ENCODE measurements at places on chromosomes 16 and 17. TPM values are rescaled to one million over a fixed set of nuclear protein-coding genes. Genes with fewer than 3 reads are reported as not detected.

The DPEP3 gene
- 0.11 TPM for total RNA-seq

GRCh38 chr17:63486317-63487013 is 9.6 kb downstream of the ACE start:
- no peak for DNase-seq
- no peaks in the 10 kb centered on the region for H3K36me3 ChIP-seq
- H3K27ac ChIP-seq = no peak overlapping the region

DNA sequence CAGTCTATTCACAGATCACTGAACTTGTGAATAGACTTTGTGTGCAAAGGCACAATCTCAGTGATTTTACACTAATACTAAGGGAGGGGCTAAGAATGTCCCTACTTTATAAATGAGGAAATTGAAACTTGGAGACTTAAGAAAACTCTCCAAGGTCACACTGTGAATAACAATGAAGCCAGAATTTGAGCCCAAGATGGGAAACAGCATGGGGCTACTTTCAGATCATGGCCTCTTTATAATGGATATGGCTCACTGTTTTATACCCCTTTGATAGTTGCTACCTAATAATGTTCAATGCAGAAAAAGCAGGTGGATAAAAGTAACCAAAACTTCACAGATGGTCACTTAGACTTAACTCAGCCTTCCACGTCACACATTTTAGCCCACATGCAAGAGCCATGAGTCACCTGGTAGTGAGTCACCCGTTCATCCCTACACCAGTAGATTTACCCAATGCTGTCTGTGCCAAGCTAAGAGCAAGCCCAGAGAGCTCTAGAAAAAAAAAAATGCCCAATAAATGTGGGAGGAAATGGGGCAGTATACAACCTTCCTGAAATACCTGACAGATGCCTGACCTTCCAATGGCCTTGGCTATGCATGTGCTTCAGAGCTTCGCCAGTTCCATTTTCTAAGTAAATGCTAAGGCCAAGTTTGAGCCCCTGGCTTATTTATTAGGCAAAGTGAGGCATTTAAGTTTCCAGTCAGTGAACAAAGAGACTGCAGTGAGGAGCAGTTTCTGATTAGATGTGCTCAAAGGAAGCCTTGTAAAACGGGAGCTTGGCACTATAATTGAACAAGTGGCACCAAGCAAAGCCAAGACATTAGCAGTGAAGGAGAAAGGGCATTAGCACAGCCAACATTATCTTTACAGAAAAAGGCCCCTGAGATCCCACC is 219.7 kb downstream of the TMEM114 start:
- no peaks in the 10 kb centered on the region for H3K27me3 ChIP-seq
- DNase-seq = no peak
- H3K36me3 ChIP-seq = no peaks in the 10 kb centered on the region

DNA sequence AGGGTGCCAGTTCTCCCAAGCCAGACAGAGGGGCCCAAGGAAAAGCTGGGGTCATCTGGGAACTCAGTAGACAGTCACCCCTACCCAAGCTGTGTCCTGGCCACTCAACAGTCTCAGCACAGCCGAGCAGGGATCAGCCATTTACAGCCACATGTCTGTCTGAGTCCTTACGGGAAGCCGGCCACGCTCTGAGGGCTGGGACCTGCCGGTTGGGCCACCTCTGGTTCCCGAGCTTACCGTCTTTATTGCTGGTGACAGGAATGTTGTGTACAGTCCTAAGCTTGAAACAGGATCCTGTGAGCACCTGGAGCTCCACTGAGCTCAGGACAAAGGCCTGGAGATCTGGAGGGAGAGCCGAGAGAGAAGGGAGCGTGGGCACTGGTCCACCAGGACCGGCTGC is 59.8 kb downstream of the TIMM22 start:
- no peak overlapping the region for H3K4me3 ChIP-seq
- no peaks in the 10 kb centered on the region for H3K27me3 ChIP-seq
- H3K27ac ChIP-seq = no peak overlapping the region
- H3K36me3 ChIP-seq = peaks cover 26% of the 10 kb centered on the region
- H3K4me1 ChIP-seq = no peaks in the 10 kb centered on the region

DNA sequence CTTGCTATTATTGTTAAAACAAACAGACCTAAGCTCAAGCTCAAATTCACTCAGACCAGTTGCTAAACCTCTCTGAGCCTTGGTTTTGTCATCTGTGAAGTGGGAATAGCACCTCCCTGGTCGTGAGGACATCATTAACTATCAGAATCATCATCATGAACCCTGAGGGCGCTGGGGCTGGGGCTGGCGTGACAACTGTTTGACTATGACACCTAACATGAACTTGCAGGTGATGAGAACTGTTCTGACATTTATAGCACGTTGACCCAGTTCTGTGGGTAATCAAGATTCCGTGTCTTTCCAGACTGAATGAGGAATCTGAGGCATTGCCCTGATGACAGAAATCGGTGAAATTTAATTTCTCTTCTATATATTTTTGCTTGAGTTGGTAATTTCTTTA is 71.3 kb upstream of the CDH5 start:
- no peak overlapping the region for H3K27ac ChIP-seq
- peaks cover 7% of the 10 kb centered on the region for H3K4me1 ChIP-seq
- H3K4me3 ChIP-seq = no peak overlapping the region
- H3K36me3 ChIP-seq = no peaks in the 10 kb centered on the region

DNA sequence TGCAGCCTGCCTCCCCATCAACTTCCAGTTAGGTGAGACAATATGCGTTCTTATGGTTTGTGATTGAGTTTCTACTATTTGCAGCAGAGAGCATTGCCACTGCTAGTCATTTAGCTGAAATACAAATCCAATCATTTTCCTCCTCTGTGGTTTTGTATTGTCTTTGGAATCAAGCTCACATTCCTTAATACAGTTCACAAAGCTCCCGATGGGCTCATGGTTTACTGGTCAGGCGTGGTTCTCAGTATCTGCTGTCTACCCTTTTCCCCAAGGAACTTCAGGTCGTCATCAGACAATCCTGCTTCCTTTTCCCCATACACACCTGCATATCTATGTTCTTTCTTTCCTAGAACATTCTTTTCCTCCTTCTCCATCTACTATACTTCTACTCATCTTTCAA is 69.6 kb upstream of the GAS7 start:
- no peaks in the 10 kb centered on the region for H3K36me3 ChIP-seq
- no peak overlapping the region for H3K4me3 ChIP-seq
- no peaks in the 10 kb centered on the region for H3K4me1 ChIP-seq
- H3K27ac ChIP-seq = no peak overlapping the region

The ABCC12 gene
- not detected for total RNA-seq

GRCh38 chr17:57881783-57882351 is 32.0 kb upstream of the MRPS23 start:
- peaks cover 28% of the 10 kb centered on the region for H3K4me1 ChIP-seq
- H3K36me3 ChIP-seq = no peaks in the 10 kb centered on the region
- H3K27ac ChIP-seq = no peak overlapping the region
- peaks cover 3% of the 10 kb centered on the region for H3K27me3 ChIP-seq

GRCh38 chr16:2898831-2899563 is 12.7 kb upstream of the FLYWCH1 start:
- no peaks in the 10 kb centered on the region for H3K36me3 ChIP-seq
- H3K4me1 ChIP-seq = peaks cover 3% of the 10 kb centered on the region
- no peak overlapping the region for H3K27ac ChIP-seq

- peaks cover 1% of the 10 kb centered on the region for H3K27me3 ChIP-seq
- no peak overlapping the region for H3K27ac ChIP-seq
These were observed 70.8 kb downstream of the GPR139 start for GRCh38 chr16:20002936-20003335.

DNA sequence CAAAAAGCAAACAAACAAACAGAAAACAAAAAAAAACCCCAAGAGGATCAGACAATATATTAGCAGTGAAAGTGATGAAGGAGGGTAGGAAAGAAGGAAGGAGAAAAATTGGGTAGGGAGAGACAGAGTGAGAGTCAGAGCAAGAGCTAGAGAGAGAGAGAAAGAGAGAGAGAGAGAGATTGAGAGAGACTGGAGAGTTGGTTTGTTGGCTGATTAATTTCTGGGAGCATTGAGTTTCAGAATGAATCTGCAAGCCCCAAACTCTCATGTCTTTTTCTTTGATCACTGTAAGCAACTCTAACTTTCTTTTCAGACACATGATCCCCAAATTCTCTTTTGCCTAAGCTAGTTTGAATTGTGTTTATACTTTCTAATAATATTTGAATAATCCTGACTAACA is 388.1 kb downstream of the SHISA9 start:
- DNase-seq = no peak
- no peak overlapping the region for H3K27ac ChIP-seq
- no peak overlapping the region for H3K4me3 ChIP-seq

The FBXL16 gene
- total RNA-seq = 6.1 TPM

GRCh38 chr16:502179-502943 is 25.2 kb upstream of the CAPN15 start:
- no peaks in the 10 kb centered on the region for H3K27me3 ChIP-seq
- no peak for DNase-seq
- H3K4me3 ChIP-seq = no peak overlapping the region
- H3K4me1 ChIP-seq = no peaks in the 10 kb centered on the region

- no peaks in the 10 kb centered on the region for H3K36me3 ChIP-seq
- peaks cover 3% of the 10 kb centered on the region for H3K4me1 ChIP-seq
- H3K27ac ChIP-seq = no peak overlapping the region
- DNase-seq = no peak
- H3K27me3 ChIP-seq = no peaks in the 10 kb centered on the region
These were observed 31.8 kb upstream of the ZNF469 start for GRCh38 chr16:88350922-88351321.

GRCh38 chr17:43757171-43757660 is 1.4 kb downstream of the SOST start:
- no peak for DNase-seq
- no peaks in the 10 kb centered on the region for H3K4me1 ChIP-seq
- no peaks in the 10 kb centered on the region for H3K36me3 ChIP-seq
- peaks cover 32% of the 10 kb centered on the region for H3K27me3 ChIP-seq
- H3K27ac ChIP-seq = no peak overlapping the region

GRCh38 chr17:62860962-62861873 is 53.1 kb upstream of the MARCHF10 start:
- no peak overlapping the region for H3K4me3 ChIP-seq
- no peaks in the 10 kb centered on the region for H3K36me3 ChIP-seq
- H3K27me3 ChIP-seq = peaks cover 6% of the 10 kb centered on the region
- DNase-seq = no peak

DNA sequence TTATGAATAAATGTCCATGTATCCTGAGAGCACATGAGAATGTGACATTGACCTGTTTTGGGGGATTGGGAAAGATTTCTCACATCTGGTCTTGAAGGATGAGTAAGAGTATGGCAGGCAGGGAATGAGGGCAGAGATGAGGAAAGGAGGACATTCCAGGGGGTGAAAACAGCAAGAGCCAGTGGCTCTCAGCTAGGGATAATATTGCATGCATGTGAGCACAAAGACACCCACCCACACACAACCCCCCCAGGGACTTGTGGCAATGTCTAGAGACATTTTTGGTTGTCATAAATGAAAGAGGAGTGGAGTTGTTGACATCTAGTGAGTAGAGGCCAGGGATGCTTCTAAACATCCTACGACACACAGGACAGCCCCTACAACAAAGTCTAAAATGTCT is 6.0 kb downstream of the MYO1D start:
- H3K27me3 ChIP-seq = peaks cover 2% of the 10 kb centered on the region
- DNase-seq = no peak
- peaks cover 7% of the 10 kb centered on the region for H3K4me1 ChIP-seq

GRCh38 chr17:57337390-57337789 is 81.1 kb downstream of the MSI2 start:
- no peak for DNase-seq
- no peaks in the 10 kb centered on the region for H3K27me3 ChIP-seq
- peaks cover 10% of the 10 kb centered on the region for H3K36me3 ChIP-seq
- H3K4me3 ChIP-seq = no peak overlapping the region

The SLC26A11 gene
- 4.9 TPM for total RNA-seq

The TP53TG3C gene
- total RNA-seq = 0.55 TPM

DNA sequence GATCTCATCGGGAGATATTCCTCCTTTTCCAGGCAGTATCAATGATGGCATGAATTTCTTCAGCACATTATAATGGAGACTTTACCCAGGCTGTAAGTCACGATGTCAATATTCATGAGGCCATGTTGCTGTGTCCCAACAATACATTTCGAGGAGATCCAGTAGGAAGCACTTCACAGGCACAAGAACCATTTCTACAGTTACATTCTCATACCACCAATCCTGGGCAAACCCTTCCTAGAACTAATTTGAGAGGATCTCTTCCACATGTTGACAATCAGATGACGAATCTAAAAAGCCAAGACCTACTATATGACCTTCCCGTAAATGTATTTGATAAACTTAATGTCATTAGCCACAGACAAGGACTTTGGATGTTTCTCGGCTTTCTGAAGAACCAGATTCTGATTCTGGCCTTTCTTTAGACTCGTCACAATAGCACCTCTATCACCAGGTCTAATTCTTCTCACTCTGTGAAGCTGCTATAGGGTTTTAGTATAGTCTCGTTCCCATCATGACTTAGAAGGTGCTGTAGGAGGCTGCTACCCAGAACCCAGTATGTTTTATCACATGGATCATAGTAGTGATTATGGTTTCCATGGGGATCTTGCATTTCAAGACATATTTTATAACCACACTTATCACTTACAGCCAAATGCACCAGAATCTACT is 40.2 kb downstream of the C16orf87 start:
- H3K27me3 ChIP-seq = no peaks in the 10 kb centered on the region
- DNase-seq = no peak
- peak overlapping the region; percentile 69 for H3K4me3 ChIP-seq
- H3K36me3 ChIP-seq = peaks cover 18% of the 10 kb centered on the region

The ORC6 gene
- 43.4 TPM for total RNA-seq

GRCh38 chr17:64309021-64309420 is 46.0 kb upstream of the TEX2 start:
- no peaks in the 10 kb centered on the region for H3K27me3 ChIP-seq
- H3K27ac ChIP-seq = no peak overlapping the region
- H3K4me3 ChIP-seq = no peak overlapping the region
- H3K36me3 ChIP-seq = no peaks in the 10 kb centered on the region

The ZNF689 gene
- total RNA-seq = 10.7 TPM

The FBXW10 gene
- 0.23 TPM for total RNA-seq

- peaks cover 73% of the 10 kb centered on the region for H3K36me3 ChIP-seq
- no peak for DNase-seq
- H3K4me3 ChIP-seq = no peak overlapping the region
- H3K4me1 ChIP-seq = peaks cover 40% of the 10 kb centered on the region
- no peaks in the 10 kb centered on the region for H3K27me3 ChIP-seq
These were observed 11.5 kb downstream of the ZNF276 start for GRCh38 chr16:89732918-89733242.

GRCh38 chr16:49661465-49662187 is 194.3 kb downstream of the ZNF423 start:
- H3K36me3 ChIP-seq = no peaks in the 10 kb centered on the region
- no peak overlapping the region for H3K27ac ChIP-seq
- H3K27me3 ChIP-seq = no peaks in the 10 kb centered on the region
- no peaks in the 10 kb centered on the region for H3K4me1 ChIP-seq
- no peak overlapping the region for H3K4me3 ChIP-seq

The INCA1 gene
- 0.28 TPM for total RNA-seq

DNA sequence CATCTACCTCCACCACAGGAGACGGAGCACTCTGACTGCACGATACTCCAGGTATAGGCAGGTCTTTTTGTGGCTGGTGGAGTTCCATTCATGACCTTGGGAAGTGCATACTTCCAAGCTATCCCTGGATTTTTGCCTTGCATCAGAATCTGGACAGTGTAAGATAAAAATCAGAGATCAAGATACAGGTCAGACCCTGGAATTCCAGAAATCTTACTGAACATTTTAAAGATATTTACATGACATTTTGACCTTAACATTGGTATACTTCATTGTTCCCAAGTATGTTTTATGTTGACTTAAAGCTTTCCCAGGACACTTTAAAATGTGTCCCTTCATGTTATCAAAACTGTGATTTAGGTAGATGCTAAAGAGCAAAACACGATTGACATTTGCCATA is 101.0 kb downstream of the SYCE1L start:
- no peaks in the 10 kb centered on the region for H3K4me1 ChIP-seq
- H3K36me3 ChIP-seq = no peaks in the 10 kb centered on the region
- peaks cover 10% of the 10 kb centered on the region for H3K27me3 ChIP-seq

GRCh38 chr16:23534868-23535860 is 22.0 kb downstream of the EARS2 start:
- no peak overlapping the region for H3K27ac ChIP-seq
- peaks cover 27% of the 10 kb centered on the region for H3K36me3 ChIP-seq
- no peak overlapping the region for H3K4me3 ChIP-seq
- H3K27me3 ChIP-seq = no peaks in the 10 kb centered on the region
